NCI-H524 (cell line): ENCODE measurements at places on chromosomes 16 and 17.

GRCh38 chr17:1744551-1745512 is 2.2 kb downstream of the SERPINF2 start:
- no peak for DNase-seq

- DNase-seq = no peak
Observed at GRCh38 chr17:37399265-37399803, 7.3 kb downstream of the ACACA start.

DNA sequence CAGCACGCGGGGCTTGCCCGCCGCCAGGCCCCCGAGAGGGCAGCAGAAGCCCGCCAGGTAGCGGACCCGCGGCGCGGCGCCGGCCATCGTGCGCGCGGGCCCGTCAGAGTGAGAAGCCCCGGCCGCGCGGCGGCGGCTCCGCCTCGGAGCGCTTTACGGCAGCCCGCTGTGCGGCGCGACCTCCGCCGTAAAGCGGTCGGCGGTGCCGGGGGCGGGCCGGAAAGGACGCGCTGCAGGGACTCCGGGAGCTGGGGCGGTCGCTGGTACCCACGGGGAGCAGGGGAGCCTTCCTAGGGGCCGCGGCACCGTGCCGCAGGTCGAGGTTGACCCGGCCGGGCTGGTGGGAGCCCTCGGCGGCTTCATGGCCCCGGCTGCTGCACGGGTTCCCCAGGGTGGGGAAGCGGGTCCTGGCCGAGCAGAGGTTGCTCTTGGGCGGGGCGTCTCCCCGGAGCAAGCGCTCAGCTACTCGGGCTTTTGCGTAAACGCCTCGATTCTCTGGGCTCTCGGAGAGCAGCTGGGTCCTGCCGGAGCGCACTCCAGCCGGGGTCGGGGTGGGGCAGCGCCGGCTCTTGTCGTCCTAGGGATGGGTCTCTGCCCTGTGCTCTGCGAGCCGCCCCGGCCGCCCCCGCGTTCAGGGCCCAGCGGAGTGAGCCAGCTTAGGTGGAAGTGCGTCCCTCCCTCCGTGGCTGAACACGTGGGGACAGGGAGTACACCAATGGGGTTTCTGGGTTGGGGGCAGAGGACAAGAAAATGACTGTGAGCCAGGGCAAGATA is at the start of gene FAAP100:
Gene FAAP100, minus strand, starts transcription at position 110 of the 774 bp plus-strand sequence. Its CDS starts 23 bp downstream, at position 87.
- DNase-seq = peak; percentile 89

- no peak for DNase-seq
Observed at GRCh38 chr16:50695017-50696000, 1.9 kb downstream of the NOD2 start.

DNA sequence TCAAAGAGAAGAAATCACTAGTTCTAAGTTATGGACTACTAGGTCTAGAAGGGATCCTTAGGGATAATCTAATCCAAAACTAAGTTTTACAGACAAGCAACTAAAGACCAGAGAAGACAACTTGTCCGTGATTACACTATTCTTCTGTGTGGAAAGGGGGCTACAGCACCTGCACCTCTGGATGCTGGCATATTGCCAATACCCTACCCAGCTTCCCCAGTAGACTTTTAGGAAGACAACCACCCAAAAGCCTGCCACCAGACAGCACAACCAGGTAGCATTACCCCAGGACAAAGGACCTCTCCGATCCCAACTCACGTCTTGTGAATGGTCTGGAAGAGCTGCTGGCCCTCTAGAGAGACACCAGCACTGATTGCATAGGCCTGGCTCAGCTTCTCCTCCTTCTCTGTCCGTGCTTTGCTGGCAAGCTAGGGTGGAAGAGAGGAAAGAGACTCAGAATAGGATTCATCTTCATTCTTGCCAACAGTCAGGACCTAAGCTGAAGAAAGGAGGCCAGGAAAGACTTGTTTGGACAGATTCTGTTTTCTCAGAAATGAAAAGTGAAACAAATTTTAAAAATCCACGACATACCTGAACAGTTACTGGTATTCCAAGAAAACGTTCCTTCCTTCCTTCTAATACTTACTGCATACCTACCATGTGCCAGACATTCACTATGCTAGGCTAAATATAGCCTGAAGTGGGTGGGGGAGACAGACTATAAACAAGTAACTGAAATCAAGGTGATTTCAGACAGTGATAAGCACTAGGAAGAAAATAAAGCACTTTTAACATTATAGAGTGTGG is 25.3 kb upstream of the TMEM101 start:
- no peak for DNase-seq

DNA sequence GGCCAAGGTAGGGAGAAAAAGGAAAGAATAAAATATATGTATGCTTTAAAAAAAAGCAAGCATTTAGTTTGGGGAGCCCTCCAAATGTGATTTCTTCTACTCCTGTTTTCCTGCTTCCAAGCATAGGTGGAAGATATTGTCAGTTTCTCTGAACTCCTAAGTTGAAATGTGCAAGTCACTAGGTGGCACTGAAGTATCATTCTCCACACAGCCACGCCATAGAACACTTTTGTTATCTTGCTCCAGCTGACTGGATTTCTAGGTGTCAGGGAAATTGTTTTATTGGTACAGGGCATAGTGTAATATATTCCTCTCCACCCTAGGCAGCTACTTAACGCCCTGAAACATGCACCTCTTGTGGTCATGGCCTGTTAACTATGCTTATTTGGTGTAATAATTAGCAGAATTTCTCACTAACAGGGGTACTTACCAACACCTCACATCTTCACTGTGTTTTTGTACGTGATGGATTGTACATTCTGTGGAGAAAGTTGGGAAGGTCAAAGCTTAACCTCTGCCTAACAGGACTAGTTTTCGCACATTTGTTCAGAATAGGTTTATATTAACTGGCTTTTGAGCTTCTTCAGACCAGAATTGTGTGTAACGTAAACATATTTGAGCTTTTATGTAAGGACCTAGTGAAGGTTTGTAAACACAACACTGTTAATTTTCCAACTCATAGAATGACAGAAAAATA is 69.3 kb downstream of the FTO start:
- peak; percentile 63 for DNase-seq

DNA sequence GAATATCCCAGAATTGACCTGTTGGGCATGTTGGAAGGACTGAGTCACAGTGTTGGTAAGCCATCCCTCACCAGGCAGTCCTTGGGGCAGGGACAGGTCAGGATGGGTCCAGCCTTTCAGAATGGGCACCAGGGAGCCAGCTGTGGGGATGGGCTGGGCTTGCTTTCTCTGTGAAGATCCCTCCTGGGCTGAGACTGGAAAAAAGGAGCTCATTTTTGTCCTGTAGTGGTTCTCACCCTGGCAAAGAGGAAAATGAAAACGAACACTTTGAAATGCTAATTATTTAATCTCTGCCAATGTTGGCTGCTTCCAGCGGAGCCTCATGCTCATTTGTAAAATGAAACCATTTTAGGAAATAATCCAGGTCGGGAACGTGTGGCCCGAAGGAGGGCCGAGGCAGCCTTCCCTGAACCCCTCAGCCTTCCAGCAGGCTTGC is 237.5 kb upstream of the SALL1 start:
- DNase-seq = no peak
